ENCODE measurements at places on chromosomes 2 and 18.

- DNase-seq, result no peak
Measured at GRCh38 chr2:166592750-166593149, 98.7 kb upstream of the SCN7A start.

- no peak for DNase-seq
Measured at GRCh38 chr18:58800582-58800981, 64.1 kb upstream of the ZNF532 start.

DNA sequence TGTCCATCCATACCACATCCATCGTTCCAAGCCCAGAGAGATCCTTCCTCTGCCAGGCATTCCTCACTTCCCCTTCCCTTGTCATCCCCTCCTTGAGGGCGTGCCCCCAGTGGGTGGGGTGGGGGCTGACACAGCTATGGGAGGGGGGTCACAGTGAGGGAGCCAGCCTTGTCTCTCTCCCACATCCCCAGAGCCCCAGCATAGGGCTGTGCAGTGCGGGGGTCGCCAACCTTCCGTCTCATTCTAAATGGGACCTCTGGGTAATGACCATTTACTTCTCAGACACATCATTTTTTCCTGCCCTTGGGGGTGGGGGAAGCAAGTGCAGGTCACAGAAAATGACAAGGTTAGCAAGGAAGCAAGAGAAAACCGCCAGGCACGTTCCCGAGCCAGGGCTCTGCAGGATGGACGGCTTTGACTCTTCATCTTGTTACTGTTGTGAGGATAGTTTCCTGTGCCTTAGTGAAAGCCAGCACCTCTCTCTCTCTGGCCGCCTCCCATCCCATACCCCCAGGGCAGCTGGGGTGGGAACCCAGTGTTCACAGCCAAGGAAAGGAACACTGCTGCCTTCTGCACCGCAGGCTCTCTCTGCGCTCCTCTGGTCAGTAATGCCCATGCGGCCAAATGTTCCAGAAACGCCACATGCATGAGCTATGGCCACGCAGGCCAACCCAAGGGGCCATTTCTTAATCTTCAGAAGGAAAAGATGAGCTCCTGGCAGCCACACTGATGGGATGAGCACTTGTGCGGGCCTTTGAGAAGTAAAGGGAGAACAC lies 22.7 kb upstream of the OTOS start:
- DNase-seq, result no peak

GRCh38 chr2:129491308-129491707 lies 488.2 kb upstream of the RAB6C start:
- no peak for DNase-seq

DNA sequence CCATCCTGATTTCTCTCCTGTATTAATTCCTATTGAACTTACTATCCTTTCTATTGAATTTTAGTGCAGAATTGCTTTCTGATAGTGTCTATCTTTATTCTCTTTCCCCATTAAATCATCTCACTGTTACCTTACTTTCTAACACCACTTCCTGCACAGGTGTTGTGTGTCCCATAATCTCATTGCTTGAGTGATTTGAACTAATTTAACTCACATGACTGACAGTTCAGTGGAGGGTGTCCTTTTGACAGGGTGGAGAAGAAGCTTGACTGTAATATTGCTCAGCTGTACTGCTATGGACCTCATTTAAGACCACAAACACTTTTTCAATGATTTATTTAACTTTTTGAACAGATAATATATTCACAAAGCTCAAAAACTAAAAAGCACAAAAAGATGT lies 211.8 kb downstream of the NRXN1 start:
- DNase-seq, result no peak

- no peak for DNase-seq
Measured at GRCh38 chr2:10889651-10890215, 22.0 kb upstream of the KCNF1 start.

- no peak for DNase-seq
Measured at GRCh38 chr2:171523088-171524017, 1.1 kb downstream of the CYBRD1 start.

DNA sequence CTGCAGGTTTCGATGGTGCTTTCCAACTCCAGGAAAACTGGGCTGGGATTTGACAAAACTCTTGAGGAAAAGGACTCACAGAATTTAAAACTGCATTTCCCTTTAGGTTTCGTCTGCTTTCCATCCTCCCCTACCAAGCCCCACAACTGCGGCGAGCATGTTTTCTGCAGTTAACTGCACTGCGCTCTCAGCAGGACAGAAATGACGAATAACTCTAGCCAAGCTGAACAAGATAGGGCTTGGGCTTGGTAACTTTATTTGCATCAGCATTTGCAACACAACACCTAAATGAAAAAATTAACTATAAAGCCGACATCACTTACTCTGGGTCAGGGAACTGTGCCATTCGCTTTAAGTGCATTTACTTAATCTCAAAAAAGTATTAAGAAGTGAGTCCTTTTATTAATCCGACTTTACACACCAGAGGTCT lies 669 bp upstream of the PIKFYVE start:
- DNase-seq, result no peak

DNA sequence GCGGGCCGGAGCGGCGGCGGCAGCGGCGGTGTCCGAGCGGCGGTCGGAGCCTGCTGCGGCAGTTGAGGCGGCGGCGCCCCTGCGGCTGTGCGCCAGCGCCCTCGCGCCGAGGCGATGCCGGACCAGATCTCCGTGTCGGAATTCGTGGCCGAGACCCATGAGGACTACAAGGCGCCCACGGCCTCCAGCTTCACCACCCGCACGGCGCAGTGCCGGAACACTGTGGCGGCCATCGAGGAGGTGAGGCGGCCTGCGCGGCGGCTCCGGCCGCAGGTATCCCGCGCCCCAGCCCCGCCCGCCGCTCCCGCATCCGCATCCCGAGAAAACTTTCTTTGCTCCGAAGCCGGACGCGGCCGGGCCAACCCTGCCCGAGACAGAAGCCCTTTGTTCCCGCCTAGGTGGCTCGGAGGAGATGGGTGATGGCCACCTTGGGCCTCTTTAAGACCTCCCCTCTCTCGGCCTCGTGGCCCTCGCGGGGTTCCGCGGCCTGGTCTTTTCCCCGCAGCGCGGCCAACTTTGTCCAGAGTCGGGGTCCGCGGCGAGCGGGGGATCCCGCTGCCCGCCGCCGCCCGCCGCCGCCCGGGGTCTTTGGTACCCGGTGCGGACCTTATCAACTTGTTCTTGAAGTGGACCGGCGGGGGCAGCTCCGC lies 504 bp downstream of the ASAP2 start:
- no peak for DNase-seq

- no peak for DNase-seq
Measured at GRCh38 chr2:99032001-99032400, 96.0 kb upstream of the CRACDL start.

- no peak for DNase-seq
Measured at GRCh38 chr18:56445422-56445821, 193.0 kb downstream of the TXNL1 start.

DNA sequence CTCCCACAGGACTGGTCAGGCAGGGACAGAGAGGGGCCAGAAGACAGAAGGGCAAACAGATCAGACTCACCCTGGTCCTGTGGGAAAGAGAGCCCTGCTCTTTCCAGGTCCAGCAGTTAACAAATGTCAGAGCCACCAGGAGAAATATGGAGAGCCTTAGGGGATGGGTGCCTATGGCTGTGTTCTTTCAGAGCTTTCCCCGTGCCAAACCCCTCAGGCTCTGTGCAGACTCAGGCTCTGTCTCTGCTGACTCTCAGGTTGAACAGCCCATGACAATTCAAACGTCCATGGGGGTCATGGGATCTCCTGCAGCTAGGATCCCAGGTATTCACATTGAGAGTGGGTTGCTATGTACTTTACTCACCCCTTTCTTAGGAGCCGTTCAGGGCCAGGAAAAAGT lies 120.8 kb upstream of the ERBB4 start:
- DNase-seq, result no peak

DNA sequence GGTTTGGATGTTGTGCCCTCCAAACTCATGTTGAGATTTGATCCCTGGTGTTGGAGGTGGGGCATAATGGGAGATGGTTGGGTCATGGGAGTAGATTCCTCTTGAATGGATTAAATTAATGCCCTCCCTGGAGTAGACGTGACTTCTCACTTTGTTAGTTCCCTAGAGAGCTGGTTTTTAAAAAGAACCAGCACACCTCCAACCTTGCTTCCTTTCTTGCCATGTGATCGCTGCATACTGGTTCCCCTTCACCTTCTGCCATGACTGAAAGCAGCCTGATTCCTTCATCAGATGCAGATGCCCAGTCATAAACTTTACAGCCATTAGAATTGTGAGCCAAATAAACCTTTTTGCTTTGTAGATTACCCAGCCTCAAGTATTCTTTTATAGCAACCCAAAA lies 21.7 kb downstream of the MTA3 start:
- DNase-seq, result no peak

- no peak for DNase-seq
Measured at GRCh38 chr2:143183804-143184463, 54.7 kb downstream of the ARHGAP15 start.

- DNase-seq, result no peak
Measured at GRCh38 chr2:234770031-234770506, 181.7 kb upstream of the SH3BP4 start.

DNA sequence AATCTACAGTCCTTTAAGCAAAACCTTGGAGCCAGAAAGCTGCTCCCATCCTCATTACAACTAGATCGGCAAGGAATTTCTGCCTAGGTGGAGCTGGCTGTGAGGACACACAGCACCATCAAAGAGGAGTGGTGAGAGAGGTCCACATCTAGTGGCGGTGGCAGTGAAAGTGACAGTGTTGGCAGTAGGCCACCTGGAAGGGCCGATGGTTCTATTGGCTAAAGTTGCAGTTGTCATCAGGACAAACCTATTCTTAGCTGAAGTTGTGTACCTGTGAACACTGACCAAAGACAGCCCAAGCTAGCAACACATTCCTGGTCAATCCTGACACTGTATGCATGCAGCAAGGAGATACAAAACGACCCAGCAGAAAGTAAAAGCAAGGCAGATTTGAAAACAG lies 218.1 kb upstream of the CHAC2 start:
- no peak for DNase-seq

GRCh38 chr2:196289000-196289399 lies 117.6 kb upstream of the STK17B start:
- no peak for DNase-seq

GRCh38 chr2:1925928-1926327 lies 181.6 kb upstream of the PXDN start:
- no peak for DNase-seq

GRCh38 chr2:102621630-102622029 lies 2.3 kb downstream of the SLC9A2 start:
- DNase-seq, result no peak

DNA sequence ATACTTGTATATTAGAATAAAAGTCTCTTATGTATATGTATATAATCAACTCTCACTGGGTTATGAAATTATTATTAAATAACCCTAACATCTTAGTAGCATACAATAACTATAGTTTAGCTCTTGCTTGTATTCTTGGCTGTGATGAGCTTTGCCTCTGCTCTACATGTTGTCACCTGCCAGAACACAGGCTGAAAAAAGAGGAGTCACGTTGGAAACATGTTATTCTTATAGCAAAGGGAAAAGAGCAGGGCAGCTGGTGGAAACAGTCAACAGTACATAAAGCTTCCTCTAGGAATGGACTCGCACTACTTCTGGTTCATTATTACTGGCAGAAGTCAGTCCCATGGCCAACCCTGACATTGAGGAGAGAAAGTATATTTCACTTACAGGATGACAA lies 362.0 kb upstream of the KYNU start:
- DNase-seq, result no peak

GRCh38 chr18:55243255-55243654 lies 284.0 kb upstream of the CCDC68 start:
- no peak for DNase-seq

DNA sequence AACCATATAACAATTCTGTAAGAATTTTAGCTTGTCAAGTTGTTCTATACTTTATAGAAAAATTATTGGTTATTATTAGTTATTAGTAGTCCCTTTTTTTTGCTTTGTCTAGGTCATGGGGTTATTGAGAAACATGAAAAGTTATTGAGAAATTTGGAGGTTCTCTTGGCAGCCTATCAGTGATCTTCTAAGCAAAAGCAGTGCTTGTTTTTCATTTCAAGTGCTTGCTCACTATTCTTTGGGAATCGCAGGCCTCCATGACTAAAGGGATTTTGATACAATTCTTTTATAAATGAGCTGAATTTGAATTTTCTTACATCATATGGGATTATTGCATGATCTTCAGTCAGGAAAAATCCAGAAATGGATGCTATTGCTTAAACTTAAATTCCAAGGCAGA lies 25.8 kb downstream of the PLEKHA3 start:
- no peak for DNase-seq

GRCh38 chr2:130729322-130730299 lies 741 bp downstream of the GPR148 start:
- DNase-seq, result no peak

- no peak for DNase-seq
Measured at GRCh38 chr2:207692206-207693065, 19.0 kb upstream of the CCNYL1 start.

- no peak for DNase-seq
Measured at GRCh38 chr2:10413991-10414451, 34.1 kb downstream of the ODC1 start.
